ENCODE measurements at places on chromosomes 1 and 21.

GRCh38 chr1:155983191-155984024, 5.1 kb upstream of the ARHGEF2 start:
- DNase-seq: no peak

DNA sequence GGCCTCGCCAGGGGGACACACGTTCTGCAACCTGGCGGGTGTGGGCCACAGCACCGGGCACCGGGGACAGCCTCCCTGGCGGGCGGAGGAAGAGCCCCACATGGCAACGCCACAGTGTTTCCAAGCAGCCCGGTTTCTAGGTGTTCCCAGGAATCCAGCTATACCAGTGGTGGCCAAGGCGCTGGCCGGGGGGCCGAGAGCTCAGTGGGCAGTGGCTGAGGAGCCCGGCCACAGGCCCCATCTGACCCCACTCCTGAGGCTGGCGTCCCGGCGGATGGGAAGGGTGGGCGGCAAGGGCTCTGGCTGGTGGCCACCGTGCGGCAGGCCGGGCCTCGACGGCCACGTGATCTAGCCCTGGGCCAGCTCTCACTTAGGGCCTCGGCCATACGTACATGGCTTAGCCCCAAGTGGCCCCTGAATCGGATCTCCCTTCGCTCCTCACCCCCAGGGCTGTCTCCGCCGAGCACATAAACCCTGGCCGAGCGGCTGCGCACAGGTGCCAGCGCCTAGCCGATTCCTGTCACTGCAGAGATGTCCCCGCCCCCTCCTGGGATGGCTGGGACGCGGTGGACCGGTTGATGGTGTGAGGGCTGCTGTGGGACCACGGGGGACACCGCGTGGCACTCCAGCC, 68.7 kb downstream of the MORN1 start:
- DNase-seq: no peak

DNA sequence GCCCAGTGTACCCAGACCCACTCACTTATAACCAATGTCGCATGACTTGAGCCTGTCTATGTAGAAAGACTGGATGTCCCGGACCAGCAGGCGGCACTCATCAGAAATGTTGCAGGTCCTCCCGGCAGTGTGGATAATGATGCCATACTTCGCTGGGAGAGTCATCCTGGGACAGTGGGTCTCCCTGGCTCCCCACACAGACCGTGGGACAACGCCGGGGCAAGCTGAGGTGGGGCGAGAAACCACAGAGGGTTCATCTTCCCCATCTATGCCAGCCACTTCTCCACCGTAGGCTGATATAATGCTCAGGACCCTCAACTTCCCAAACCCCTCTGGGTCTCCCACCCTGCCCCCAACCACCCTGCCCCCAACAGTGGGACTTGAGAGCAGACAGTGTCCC, 8.3 kb downstream of the PGLYRP4 start:
- no peak for DNase-seq

DNA sequence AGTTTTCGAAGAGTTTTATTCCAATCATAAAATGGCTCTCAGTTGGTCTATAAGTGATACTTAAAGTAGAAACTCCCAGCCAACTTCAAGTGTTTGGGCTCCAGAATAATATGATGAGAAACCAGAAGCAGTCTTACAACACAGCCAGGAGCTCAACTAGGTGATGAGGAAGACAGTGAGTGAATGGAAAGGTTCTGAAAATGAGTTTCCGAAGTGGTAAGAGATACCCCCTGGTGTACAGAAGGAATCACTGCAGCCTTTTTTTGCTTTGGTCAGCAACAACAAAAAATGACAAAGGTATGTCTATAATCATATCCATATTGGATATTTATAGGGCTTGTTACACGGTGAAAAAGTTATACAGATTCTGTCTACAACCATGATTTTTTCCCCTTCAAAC, 16.5 kb downstream of the KRTAP19-1 start:
- peak; percentile 5 for DNase-seq

Data from GM12891 (cell line).